ENCODE measurements at places on chromosomes 12 and 14. TPM values are rescaled to one million over a fixed set of nuclear protein-coding genes. Genes with fewer than 3 reads are reported as not detected.

GRCh38 chr14:54606631-54607133 lies 39.8 kb downstream of the SAMD4A start:
- no peak for DNase-seq

RND1 gene
- total RNA-seq: 4.2 TPM

RASAL1 gene
- total RNA-seq: not detected

GRCh38 chr12:64269161-64269560 lies 47.1 kb upstream of the KICS2 start:
- DNase-seq: no peak

DNA sequence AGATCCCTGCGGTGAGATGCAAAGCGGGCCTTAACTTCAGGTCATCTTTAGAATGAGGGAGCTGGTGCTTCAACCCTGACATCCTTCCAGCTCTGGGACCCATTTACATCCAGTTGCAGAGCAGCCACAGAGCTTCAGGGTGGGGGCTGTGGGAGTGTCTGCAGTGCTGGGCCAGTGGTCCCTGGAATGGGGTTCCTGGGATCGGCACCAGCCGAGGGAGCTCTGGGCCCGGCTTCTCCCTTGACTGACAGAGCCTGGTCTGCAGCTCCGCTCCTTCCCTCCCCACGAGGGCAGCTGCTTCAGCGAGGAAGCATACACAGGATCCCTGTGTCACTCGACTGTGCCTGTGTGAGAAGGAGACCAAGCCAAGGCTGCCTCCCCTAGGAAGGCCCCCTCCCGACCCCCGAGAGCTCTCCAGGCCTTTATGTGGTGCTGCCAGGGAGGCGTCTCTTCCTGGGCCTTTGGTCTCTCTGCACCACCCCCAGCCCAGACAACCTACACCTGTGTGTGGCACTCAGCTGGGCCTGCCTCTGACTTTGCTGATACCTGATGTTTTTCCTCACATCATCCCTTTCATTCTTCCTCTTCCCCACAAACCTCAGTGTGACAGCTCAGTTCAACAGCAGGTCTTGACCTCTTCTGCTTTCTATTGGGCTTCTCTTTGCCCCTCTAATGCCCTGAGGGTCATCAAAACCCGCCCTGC lies 48.1 kb upstream of the RIN3 start:
- peak; percentile 32 for DNase-seq

WASHC4 gene
- 40.1 TPM for total RNA-seq

GRCh38 chr14:88209273-88209672 lies 113.8 kb downstream of the KCNK10 start:
- DNase-seq: no peak

RERGL gene
- total RNA-seq: not detected

DNA sequence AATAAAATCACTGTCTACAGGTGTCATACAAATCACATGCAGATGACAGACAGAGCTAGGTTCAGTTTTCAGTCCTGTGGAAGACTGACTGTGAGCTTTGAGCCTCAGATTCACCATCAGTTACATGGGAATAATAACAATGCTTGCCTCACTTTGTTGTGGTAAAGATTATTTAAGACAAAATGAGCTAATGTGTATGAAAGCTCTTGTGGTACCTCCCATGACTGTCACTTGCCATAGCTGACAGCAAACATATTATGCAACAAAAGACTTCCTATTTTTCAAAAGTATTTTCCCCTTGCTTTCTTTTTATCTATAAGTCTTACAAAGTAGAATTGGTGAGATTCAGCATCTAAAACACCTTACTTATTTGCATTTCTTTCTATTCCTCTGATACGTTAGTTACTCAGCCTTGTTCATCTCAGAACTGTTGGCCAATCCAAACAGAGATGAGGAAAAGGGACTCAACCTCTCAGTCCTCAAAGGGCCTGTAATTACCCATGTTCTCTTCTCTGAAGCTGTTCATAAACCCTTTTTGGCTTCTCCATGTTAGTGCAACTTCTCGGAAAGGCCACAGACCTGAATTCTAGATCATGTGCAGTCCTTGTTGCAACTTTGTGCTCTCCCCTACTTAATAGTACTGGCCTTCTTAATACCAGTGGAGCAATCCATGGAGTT lies 8.8 kb upstream of the DDHD1 start:
- no peak for DNase-seq

SPRYD3 gene
- total RNA-seq: 29.7 TPM

DNA sequence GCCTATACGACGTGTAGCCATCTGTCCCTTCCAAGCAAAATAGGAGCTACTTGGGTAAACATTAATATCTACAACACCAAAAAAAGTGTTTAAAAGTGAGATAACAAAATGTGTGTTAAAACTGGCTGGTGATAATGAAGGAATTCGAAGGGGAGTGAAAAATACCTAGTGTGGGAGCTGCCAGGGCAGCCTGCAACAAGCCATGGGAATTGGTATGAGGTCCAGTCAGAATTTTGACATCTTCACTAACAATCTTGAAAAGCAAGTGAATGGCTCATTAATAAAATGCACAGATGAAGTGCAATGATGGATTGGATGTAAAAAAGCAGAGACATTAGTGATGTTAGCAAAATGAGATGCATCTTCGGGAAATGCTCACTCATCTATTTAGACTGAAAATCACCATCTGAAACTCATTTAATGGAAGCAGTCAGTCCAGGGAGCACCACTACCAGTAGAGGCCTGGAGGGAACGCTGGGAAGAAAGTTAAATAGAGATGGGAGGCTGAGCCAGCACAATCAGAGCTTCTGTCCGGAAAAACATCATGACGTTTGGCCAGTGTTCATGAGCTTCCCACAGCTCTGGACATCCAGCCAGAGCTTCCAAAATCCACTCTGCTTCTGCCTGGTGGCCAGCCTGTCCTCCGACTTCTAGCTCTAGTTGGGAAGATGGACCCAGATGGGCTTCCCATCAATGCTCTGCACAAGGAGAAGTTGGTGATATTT lies 405.0 kb upstream of the TMTC1 start:
- DNase-seq: no peak

DNA sequence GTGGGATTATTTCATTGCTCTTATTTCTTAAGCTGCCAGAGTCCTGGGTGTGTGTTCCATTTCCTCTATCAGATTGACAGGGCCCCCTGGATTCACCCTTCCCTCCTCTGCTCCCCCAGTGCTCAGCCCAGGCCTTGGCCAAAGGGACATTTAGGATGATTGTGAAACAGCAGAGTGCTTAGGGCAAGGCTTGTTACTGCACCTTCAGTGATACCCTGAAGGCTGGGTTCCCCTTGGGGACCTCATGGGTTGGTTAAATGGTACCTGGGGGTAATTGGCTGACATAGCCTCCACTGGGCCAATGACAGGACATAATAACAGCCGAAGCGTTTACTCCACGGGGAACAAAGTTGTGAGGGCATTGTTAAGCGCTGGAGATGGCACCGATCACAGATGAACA lies 1.3 kb upstream of the KRT72 start:
- DNase-seq: peak; percentile 23

- DNase-seq: no peak
Measured at GRCh38 chr12:82682326-82682725, 4.4 kb upstream of the TMTC2 start.

GRCh38 chr12:102059343-102059742 lies 2.4 kb downstream of the WASHC3 start:
- DNase-seq: no peak

TAS2R13 gene
- 1.3 TPM for total RNA-seq

RDH11 gene
- 59.8 TPM for total RNA-seq

DNA sequence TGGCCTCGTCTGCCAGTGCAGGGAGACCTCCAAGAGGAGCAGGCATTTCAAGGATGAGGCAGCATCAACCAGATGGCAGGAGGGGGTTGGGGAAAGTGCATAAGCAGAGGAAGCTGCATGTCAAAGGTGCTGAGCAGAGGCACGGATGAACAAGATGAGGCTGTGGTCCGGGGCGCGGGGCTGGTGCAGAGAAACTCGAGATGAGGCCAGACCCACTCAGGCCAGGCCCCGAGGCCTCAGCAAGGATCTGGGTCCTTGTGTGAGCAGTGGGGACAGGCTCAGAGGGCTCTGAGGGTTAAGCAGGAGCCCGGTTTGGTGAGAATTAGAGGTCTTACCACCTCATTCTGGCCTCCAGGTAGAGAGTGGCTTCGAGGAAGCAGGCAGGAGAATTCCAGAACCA lies 98.8 kb downstream of the DICER1 start:
- no peak for DNase-seq

TEAD4 gene
- total RNA-seq: 1.6 TPM

TCL1B gene
- total RNA-seq: not detected

DNA sequence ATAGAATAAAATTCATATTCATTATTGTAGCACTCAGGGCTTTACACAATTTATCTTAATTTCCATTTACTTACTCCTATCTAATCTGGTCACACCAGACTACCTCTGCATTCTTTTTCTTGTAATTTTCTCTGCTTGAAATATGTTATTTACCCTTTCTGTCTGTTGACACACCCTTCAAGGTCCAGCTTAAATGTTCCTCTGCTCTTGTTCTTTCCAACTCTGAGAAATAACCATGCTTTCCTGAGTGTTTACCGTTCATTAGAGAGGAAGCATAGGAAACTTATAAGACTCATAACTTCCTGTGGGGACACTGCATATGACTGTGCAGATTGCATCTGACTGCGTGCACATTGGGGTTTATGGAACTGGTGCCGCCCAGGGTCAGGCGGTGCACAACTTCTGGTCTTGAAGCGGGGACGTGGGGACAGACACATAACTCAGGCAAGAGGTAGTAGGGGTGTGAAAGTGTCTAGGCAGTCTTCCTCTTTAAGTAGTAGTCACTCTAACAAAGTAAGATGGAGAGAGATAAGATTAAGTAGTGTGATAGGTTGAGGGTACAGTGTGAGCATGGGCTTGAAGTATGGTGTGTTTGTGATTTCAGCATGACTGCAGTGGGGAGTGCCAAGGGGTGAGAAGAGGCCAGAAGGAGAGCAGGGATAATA lies 42.6 kb upstream of the FOXJ2 start:
- peak; percentile 95 for DNase-seq

DNA sequence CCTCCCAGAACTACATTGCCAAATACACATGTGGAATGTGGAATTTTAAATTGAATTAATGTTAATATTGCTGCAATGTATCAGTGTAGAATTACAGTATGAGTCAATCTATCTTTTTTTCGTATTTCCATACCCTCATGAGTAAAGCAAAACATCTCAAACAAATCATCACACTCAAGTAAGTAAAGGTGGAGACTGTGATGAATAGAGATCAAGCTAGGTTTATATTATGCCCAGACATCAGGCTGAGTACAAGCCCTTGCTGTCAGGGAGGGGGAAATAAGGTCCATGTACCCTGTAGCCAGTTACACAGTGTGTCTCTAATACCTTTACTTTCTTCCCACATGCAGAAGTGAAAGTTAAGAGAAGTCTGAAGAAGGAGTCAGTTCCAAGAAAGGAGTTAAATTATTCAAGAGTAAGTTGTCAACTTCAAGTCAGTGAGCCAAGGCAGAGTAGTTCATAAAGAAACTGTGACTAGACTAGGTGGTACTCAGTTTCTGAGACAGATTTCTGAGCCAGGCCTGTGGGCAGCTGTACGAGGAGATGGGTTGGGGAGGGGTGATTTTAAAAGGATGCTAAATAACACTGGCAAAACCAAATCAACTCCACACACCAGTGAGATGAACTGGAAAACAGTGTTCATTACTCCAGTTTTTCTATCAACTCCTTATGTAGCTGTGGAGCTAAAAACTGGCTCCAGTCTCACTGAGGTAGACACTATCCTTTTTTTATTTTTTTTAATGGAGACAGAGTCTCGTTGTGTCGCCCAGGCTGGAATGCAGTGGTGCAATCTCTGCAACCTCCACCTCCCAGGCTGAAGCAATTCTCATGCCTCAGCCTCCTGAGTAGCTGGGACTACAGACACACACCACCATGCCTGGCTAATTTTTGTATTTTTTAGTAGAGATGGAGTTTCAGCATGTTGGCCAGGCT lies 23.8 kb upstream of the STK38L start:
- no peak for DNase-seq

GRCh38 chr12:27123642-27124041 lies 41.3 kb upstream of the C12orf71 start:
- DNase-seq: no peak

DNA sequence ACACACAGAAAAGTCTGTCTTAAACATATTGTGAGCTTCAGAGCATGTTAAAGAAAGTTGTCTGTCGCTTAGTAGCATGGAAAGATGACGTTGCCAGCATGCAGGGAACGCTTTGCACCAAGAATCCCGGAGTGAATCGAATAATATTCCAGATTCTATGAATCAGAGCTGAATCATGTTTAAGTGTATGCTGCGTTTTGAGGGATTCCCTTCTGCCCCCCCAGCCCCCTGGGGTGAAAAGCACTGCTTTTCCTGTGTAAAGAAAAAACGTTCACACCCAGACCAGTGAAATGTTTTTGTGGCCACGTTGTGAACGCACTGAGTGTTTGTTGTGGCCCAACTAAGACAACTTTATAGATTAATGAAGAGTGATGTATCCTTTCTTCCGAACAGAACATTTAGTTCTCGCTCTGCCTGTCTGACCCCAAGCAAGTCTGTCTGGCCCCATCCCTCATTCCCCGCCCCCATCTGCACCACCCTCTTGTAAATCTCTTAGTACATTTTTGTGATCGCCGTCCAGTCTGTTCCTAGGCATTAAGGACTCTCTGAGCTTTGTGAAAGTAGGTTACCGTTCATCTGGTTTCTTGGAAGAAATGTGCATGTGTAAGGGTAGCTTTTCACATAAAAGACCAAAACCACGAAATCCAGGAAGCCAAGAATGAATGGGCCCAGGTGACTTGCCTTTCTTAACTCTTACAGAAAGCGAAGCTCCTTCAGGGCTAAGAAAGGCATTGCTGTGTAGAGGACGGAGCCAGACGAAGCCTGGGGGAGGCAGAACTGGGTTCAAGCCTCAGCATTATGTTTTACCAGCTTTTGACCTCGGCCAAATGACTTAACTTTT lies 103.0 kb downstream of the SAMD4A start:
- peak; percentile 56 for DNase-seq

GRCh38 chr12:53973236-53974042 lies 513 bp downstream of the HOXC11 start:
- no peak for DNase-seq

- no peak for DNase-seq
Measured at GRCh38 chr12:64670919-64671639, 60.8 kb downstream of the RASSF3 start.

DNA sequence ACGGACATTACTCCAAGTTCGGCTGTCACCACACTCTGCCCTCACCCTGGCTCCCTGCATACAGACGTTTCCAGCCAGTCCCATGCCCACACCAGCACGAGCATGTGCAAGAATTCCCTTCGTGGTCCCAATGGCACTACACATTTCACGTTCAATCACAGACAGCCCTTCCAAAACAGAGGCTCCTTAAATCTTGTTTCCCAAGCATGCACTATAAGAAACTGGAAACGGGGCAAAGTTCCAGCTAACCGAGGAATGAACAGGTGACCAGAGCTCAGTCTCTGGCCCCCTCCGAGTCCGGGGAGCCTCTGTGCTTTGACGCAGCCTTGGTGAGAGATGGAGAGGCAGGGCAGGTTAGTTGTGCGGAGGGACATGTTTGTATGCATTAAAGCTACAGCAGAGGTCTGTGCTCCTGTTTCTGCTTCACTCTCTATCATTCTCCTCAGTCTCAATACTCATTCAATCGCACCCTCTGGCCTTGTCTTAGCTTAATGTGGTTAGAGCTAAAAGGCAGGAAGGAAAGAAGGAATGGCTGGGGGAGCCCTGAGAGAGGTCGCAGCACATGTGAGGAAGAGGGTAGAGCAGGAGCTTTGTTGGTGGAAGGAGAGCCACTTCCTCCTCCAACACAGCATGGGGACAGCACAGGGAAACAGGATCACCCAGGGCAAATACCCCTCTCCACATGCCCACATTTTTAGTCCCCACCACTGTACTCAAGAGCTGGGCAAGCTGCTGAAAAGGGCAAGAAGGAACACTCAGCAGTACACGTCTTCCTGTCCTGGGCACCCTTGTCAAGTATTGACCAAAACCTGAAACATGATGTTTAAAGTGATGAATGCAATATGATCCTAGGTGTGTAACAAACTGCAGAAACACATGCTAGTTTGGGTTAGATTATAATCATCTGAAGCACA lies 12.2 kb upstream of the SELPLG start:
- DNase-seq: no peak

ULK1 gene
- total RNA-seq: 24.4 TPM

Measured in activated CD8-positive, alpha-beta memory T cell treated with anti-CD3 and anti-CD28 coated beads, Interleukin-2, amount 10 ng/mL, durations not matched to agents 7 days and 5 days (primary cell).